ENCODE measurements at places on chromosomes 4 and X.

GRCh38 chr4:70877556-70877955, 24.6 kb upstream of the MOB1B start:
- DNase-seq, result no peak

- DNase-seq, result no peak
Observed at GRCh38 chrX:82163701-82164100, 961.8 kb downstream of the SH3BGRL start.

DNA sequence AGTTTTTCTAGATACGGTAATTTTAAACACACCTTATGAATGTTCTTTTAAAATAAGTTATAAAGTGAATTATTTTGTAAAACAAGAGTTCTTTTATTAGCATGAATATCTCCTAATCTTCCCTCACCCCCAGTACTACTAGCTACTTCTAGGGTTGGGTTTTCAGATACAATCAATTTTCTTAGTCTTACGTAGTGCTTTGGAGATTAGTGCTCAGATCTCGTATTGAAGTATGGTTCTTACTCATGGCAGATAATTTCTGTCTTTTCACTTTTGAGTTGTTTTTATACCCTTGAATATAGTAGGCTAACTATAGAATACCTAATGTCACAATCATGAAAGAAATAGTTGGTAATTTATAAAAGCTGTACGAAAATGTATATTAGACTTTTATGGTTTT, 43.2 kb downstream of the CDKL5 start:
- no peak for DNase-seq

DNA sequence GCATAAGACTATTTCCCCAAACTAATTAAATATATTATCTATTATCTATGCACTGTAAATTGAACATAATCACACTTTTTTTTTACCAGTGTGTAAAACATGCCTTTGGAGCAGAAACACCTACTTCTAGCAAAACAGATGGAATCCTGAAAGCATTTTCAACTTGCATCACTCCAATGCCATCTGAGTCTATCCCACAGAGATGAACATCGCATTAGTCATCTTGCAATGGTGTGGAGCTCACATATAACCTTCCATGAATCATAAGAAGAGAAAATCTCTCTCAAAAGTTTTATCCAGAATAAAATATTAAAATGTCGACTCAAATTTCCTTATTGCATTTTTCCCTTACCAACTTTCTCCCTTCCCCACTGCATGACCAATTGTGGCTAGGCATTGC, 406.7 kb upstream of the ACTRT1 start:
- no peak for DNase-seq

DNA sequence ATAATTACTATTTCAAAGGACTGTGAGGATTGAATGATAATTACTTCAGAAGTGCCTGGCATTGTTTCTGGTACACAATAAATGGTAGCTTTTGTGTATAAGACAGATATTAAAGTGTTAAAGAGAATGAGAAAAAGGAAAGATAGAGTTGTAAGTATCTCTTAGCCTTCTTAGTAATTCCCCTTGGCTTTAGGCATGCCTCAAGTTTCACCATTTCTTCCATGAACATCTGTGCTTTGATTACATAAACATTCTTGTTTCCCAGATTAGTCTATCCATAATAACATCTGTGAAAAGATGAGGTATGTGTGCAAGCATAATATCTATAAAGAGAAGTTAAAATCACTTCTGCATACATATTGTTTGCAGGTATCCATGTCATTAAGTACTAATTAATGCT, 230.9 kb upstream of the TEX13A start:
- no peak for DNase-seq

- DNase-seq, result no peak
Observed at GRCh38 chr4:82786828-82787227, 11.8 kb downstream of the SCD5 start.

- no peak for DNase-seq
Observed at GRCh38 chrX:23938690-23939089, 30.9 kb downstream of the CXorf58 start.

- DNase-seq, result no peak
Observed at GRCh38 chr4:858831-859451, 33.0 kb upstream of the CPLX1 start.

DNA sequence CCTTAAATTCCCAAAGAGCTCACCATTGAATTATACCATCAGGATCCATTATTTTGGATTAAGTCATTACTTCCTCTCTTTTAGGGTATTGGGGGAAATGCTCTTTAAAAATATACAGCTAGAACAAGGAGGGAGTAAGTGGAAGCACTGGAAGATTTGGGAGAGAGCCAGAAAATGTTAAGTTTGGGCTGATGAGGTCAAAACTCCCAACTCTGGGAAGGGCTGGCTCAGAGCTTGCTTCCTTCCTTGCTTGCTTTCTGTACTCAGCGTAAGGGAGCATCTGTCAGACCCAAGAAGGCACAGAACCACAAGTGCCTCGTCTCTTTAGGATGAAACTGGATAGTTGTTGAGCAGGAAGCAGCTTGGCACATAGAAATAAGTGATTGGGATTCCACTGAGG, 138.2 kb downstream of the GUCY2F start:
- DNase-seq, result no peak

DNA sequence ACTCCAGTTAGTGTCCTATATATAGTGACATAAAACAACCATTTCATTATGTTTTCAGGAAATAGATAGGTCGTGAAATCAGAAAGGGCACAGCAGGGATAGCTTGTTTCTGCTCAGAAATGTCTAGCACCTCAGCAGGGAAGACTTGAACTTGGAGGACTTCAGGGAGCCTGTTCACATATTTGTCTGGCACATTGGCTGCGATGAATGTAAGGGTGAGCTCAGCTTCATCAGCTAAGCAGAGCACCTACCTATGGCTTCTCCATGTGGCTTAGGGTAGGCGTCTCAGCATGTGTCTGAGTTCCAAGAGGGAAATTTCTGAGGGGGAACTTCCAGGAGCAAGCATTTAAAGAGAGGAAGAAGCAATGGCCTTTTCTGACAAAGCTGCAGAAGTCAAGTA, 126.2 kb downstream of the PCDH10 start:
- DNase-seq, result no peak

DNA sequence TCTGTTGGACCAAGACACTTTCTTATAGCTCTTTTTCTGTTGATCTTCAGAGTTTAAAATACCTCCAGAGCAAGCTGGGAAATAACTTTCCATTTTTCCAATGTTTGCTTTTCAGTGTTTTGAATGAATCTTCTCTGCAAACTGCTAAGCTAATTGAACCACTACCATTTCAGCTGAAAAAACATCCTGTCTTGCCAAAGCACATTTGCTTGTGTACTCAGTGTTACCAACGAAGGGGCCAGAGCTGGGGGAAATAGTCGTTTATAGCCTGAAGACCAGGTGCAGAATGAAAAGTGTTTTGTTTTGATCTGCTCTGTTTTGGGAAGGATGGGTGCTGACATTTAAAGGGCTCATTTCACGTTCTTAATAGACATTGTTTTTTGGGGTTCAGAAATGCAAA, 88.4 kb upstream of the CLNK start:
- no peak for DNase-seq

GRCh38 chr4:76687746-76688448, 210.0 kb downstream of the SOWAHB start:
- DNase-seq, result no peak

- no peak for DNase-seq
Observed at GRCh38 chr4:54992266-54992665, 133.1 kb downstream of the KDR start.
